Caki2 (cell line): ENCODE measurements at places on chromosomes 4 and X. TPM values are rescaled to one million over a fixed set of nuclear protein-coding genes. Genes with fewer than 3 reads are reported as not detected.

DNA sequence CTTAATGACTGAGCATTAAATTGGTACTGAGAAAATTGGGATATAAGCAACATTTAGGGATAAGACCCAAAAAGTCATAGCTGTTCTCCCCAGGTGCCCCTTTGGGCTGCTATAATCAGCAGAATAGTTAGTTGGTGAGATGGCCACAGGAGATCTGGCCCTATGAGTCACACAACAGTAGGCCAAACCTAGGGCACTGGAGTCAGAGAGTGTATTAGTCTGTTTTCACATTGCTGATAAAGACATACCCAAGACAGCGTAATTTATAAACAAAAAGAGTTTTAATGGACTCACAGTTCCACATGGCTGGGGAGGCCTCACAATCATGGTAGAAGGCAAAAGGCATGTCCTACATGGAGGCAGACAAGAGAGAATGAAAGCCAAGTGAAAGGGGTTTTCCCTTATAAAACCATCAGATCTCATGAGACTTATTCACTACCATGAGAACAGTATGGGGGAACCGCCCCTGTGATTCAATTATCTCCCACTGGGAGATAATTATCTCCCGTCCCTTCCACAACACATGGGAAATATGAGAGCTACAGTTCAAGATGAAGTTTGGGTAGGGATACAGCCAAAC, 338.3 kb upstream of the NR3C2 start:
- peak; percentile 80 for DNase-seq

GRCh38 chr4:87633243-87633642, 16.8 kb upstream of the DMP1 start:
- DNase-seq = no peak

GRCh38 chr4:15906020-15906443, 32.5 kb downstream of the FGFBP1 start:
- peak; percentile 76 for DNase-seq

DNA sequence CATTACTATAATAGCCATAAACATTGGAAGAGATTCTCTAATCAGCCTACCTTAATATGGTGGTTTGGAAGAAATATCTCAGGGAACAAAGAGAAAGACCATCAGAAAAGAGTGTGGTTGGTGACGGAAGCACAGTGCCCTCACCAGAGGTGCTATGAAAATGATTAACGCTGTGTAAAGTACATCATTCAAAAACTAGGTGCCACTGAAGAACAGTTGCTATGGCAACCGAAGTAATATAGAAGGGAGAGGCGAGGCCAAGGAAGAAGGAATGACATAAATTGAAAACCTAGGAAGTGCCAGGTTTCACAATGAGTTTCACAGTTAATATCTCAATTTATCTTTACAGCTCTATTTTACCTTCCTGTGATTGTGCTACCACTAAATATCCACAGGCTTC, 57.0 kb upstream of the ARSJ start:
- no peak for DNase-seq

GRCh38 chr4:12633053-12633651, 851.0 kb downstream of the RAB28 start:
- peak; percentile 37 for DNase-seq

DNA sequence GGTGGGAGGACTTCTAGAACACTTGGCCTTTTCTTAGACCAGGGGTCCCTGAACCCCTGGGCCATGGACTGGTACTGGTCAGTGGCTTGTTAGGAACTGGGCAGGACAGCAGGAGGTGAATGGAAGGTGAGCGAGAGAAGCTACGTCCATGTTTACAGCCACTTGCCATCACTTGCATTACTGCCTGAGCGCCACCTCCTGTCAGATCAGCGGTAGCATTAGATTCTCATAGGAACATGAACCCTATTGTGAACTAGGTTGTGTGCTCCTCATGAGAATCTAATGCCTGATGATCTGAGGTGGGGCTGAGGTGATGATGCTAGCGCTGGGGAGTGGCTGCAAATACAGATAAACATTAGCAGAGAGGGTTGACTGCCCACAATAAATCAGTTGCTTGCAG, 100.9 kb upstream of the IGFBP7 start:
- no peak for DNase-seq

DNA sequence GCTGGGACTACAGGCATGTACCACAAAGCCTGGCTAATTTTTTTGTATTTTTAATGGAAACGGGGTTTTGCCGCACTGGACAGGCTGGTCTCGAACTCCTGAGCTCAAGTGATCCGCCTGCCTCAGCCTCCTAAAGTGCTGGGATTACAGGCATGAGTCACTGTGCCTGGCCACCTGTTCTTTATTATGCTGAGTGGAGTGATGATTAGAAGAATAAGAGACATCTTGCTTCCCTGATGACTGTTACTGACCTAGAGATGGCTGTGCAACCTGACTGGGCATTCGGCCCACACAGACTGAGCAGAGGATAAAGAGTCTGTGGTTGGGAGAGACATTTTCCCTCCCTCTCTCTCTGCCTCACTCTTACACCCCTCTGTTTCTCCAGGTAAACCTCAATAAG, 56.7 kb downstream of the SPINK2 start:
- no peak for DNase-seq

The VCX2 gene
- total RNA-seq = not detected in 2 replicates
